Activated CD8-positive, alpha-beta T cell treated with anti-CD3 and anti-CD28 coated beads, Interleukin-2, amount 10 ng/mL, durations not matched to agents 7 days and 5 days (primary cell): ENCODE measurements at places on chromosomes 13 and 19. TPM values are rescaled to one million over a fixed set of nuclear protein-coding genes. Genes with fewer than 3 reads are reported as not detected.

Gene ZNF649
- total RNA-seq, result 11.2 TPM

DNA sequence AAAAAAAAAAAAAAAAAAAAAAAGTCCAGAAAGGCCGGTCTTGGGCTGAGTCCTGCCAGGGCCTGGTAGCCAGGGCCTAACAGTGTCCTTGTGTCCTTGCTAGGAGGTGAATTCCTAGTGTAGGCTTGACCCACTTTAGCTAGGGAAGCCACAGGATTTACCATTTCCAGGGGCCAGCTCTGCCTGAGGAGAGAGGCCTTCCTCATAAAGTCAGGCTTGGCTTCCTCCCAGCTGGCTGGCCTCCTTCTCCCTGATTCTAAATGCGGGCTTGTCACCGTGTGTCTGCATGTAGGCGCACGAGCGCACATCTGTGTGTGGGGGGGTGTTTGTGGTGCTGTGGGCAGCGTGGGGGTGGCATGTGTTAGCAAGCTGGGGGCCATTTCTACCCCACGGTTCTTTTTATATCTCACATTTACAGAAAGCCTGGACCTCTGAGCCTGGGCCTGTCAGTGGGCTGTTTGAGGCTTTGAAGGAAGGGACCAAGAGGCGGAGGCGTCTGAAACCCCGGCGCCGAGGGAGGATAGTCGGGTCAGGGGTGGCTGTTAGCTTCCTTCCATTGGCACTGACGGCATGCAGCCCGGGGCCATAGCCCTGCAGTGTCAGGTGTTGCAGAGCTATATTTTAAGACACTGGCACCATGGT is 31.7 kb downstream of the IER2 start:
- H3K27ac ChIP-seq, result peak overlapping the region; percentile 79
- H3K4me3 ChIP-seq, result no peak overlapping the region
- H3K27me3 ChIP-seq, result no peaks in the 10 kb centered on the region
- peaks cover 30% of the 10 kb centered on the region for H3K4me1 ChIP-seq

DNA sequence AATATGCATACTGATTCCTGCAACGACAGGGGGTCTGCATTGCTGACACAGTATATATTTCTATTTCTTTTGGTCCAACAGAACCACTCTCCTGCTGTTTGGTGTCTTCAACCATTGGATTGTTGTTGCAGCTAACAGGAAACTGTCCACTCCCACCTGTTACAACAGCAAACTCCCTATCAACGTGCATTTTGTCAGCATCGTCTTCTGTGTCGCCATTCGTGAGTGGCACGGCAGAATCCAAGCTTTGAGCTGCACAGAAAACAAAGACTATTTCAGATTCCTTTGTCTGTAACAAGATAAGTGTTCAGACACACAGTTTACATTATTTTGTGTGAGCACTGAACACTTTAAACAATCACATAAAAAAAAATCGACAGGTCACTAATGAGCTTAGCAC is 31.3 kb downstream of the ANKRD10 start:
- no peaks in the 10 kb centered on the region for H3K27me3 ChIP-seq
- no peaks in the 10 kb centered on the region for H3K36me3 ChIP-seq
- H3K4me1 ChIP-seq, result peaks cover 18% of the 10 kb centered on the region
- no peak overlapping the region for H3K4me3 ChIP-seq
- H3K27ac ChIP-seq, result no peak overlapping the region
- no peak for DNase-seq

- H3K27ac ChIP-seq, result no peak overlapping the region
- no peaks in the 10 kb centered on the region for H3K36me3 ChIP-seq
- no peak for DNase-seq
- peaks cover 3% of the 10 kb centered on the region for H3K27me3 ChIP-seq
- H3K4me1 ChIP-seq, result no peaks in the 10 kb centered on the region
- no peak overlapping the region for H3K4me3 ChIP-seq
These were observed 67.3 kb downstream of the EFNB2 start for GRCh38 chr13:106468207-106468606.

Gene CD79A
- total RNA-seq, result 17.4 TPM

GRCh38 chr19:41025871-41026270 is 34.8 kb downstream of the CYP2B6 start:
- H3K4me1 ChIP-seq, result no peaks in the 10 kb centered on the region
- no peak for DNase-seq
- no peak overlapping the region for H3K4me3 ChIP-seq
- peaks cover 25% of the 10 kb centered on the region for H3K27me3 ChIP-seq

Gene ZNF573
- total RNA-seq, result 7.3 TPM

DNA sequence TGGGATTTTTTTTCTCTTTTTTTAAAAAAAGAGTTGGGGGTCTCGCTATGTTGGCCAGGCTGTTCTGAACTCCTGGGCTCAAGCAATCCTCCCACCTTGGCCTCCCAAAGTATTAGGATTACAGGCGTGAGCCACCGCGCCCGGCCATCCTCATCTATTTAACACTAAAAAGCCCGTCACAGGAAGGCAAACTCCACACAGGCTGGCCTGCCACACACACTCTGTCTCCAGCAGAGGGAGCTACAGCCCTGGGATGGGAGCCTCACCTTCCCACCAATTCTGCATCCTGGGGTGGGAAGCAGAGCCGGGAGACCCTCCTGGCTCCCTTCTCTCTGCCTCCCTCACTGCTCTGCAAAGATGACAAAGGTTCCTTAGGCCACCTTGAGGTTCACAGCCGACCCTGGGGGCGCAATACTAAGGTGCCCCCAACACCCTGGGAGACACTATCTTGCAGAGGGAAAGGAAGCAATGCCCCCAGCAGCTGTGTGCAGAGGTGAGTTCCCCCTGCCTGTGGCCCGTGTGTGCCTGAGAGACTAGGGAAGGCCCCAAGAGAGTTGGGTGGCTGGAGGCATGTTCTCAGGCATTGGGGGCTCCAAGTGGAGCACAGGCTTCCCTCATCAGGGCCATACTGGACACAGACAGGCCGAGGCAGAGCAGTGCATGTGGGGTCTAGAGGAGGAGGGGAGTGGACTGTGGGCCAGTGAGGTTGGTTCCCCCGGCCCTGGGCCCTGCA is 27.4 kb upstream of the TIMM44 start:
- peak overlapping the region; percentile 39 for H3K27ac ChIP-seq
- H3K27me3 ChIP-seq, result no peaks in the 10 kb centered on the region
- H3K36me3 ChIP-seq, result peaks cover 25% of the 10 kb centered on the region
- H3K4me1 ChIP-seq, result peaks cover 5% of the 10 kb centered on the region
- peak; percentile 38 for DNase-seq

GRCh38 chr13:51834581-51835171 is 10.3 kb downstream of the TMEM272 start:
- no peaks in the 10 kb centered on the region for H3K27me3 ChIP-seq
- H3K36me3 ChIP-seq, result no peaks in the 10 kb centered on the region
- DNase-seq, result peak; percentile 15

- H3K36me3 ChIP-seq, result no peaks in the 10 kb centered on the region
- no peak for DNase-seq
- H3K4me1 ChIP-seq, result no peaks in the 10 kb centered on the region
- no peak overlapping the region for H3K27ac ChIP-seq
- no peaks in the 10 kb centered on the region for H3K27me3 ChIP-seq
These were observed 168.3 kb downstream of the PCDH20 start for GRCh38 chr13:61247149-61247936.

Gene CDKN2D
- 86.0 TPM for total RNA-seq

GRCh38 chr19:5655412-5655811 is 24.9 kb downstream of the MICOS13 start:
- no peaks in the 10 kb centered on the region for H3K4me1 ChIP-seq
- no peak overlapping the region for H3K27ac ChIP-seq
- peaks cover 64% of the 10 kb centered on the region for H3K36me3 ChIP-seq
- no peaks in the 10 kb centered on the region for H3K27me3 ChIP-seq
- H3K4me3 ChIP-seq, result no peak overlapping the region

GRCh38 chr13:62960723-62961122 is 1545.1 kb upstream of the PCDH20 start:
- H3K4me3 ChIP-seq, result no peak overlapping the region
- H3K27me3 ChIP-seq, result no peaks in the 10 kb centered on the region
- H3K4me1 ChIP-seq, result no peaks in the 10 kb centered on the region

GRCh38 chr19:35404879-35405622 is 34.2 kb downstream of the GPR42 start:
- no peak overlapping the region for H3K27ac ChIP-seq
- peaks cover 12% of the 10 kb centered on the region for H3K27me3 ChIP-seq
- no peaks in the 10 kb centered on the region for H3K36me3 ChIP-seq
- no peak overlapping the region for H3K4me3 ChIP-seq
- no peak for DNase-seq

- DNase-seq, result no peak
- no peak overlapping the region for H3K27ac ChIP-seq
- H3K27me3 ChIP-seq, result peaks cover 32% of the 10 kb centered on the region
- H3K36me3 ChIP-seq, result no peaks in the 10 kb centered on the region
- no peak overlapping the region for H3K4me3 ChIP-seq
- H3K4me1 ChIP-seq, result peaks cover 3% of the 10 kb centered on the region
These were observed 32.3 kb downstream of the WASF3 start for GRCh38 chr13:26589754-26590153.

Gene ZNF223
- total RNA-seq, result not detected

DNA sequence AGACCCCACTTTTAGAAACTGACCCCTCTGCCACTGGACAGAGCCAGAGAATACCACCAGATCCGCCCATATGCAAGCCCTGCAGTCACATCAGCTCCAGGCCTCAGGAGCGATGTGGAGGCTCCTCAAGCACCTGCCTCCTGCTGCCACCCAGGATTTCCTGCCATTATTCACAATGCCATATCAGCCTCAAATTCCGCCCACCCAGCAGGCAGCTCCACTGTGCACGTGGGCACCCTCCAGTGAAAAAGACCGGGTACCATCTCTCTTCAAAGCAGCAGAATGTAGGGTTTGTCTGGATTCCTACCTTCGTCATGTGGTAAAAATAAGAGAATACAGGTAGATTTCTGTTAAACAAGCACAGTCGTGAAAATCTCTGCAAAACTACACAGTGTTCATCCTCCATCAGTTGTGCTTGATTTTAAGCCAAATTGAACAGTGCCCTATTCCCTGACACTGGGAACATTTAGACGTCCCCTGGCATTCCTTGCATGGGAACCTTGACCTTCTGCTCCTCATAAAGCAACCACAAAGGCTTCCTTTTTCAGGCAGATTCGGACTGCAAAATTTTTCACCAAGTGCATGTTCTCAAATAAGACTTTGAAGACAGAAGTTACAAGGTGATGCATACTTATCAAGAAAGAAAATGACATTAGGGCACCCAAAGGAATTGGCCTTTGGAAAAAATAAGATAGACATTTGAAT is 56.4 kb downstream of the FAM124A start:
- no peak overlapping the region for H3K27ac ChIP-seq
- H3K27me3 ChIP-seq, result peaks cover 5% of the 10 kb centered on the region
- H3K36me3 ChIP-seq, result no peaks in the 10 kb centered on the region
- H3K4me1 ChIP-seq, result peaks cover 5% of the 10 kb centered on the region

Gene KDM4B
- 44.9 TPM for total RNA-seq

- H3K4me3 ChIP-seq, result no peak overlapping the region
- H3K36me3 ChIP-seq, result peaks cover 8% of the 10 kb centered on the region
- DNase-seq, result no peak
- H3K27me3 ChIP-seq, result no peaks in the 10 kb centered on the region
These were observed 1.6 kb downstream of the WDR88 start for GRCh38 chr19:33133438-33134031.

- no peaks in the 10 kb centered on the region for H3K36me3 ChIP-seq
- H3K27ac ChIP-seq, result no peak overlapping the region
- no peak for DNase-seq
- no peak overlapping the region for H3K4me3 ChIP-seq
- no peaks in the 10 kb centered on the region for H3K4me1 ChIP-seq
- H3K27me3 ChIP-seq, result no peaks in the 10 kb centered on the region
These were observed 559.0 kb downstream of the TBC1D4 start for GRCh38 chr13:74922963-74923362.

- no peak for DNase-seq
- peaks cover 52% of the 10 kb centered on the region for H3K27me3 ChIP-seq
- H3K36me3 ChIP-seq, result peaks cover 18% of the 10 kb centered on the region
- peaks cover 28% of the 10 kb centered on the region for H3K4me1 ChIP-seq
These were observed 1.7 kb upstream of the PCDH17 start for GRCh38 chr13:57629821-57630235.

GRCh38 chr19:49940482-49940791 is 11.1 kb upstream of the NUP62 start:
- no peaks in the 10 kb centered on the region for H3K36me3 ChIP-seq
- H3K27me3 ChIP-seq, result peaks cover 24% of the 10 kb centered on the region
- peak overlapping the region; percentile 22 for H3K27ac ChIP-seq
- H3K4me3 ChIP-seq, result no peak overlapping the region

Gene NUP62
- 116 TPM for total RNA-seq

GRCh38 chr19:38329651-38330050 is 6.0 kb upstream of the CATSPERG start:
- no peaks in the 10 kb centered on the region for H3K27me3 ChIP-seq
- no peak overlapping the region for H3K27ac ChIP-seq
- no peaks in the 10 kb centered on the region for H3K4me1 ChIP-seq
- H3K4me3 ChIP-seq, result no peak overlapping the region

- no peaks in the 10 kb centered on the region for H3K36me3 ChIP-seq
- H3K27ac ChIP-seq, result no peak overlapping the region
- no peak overlapping the region for H3K4me3 ChIP-seq
- no peaks in the 10 kb centered on the region for H3K27me3 ChIP-seq
- DNase-seq, result no peak
These were observed 74.4 kb downstream of the SLITRK6 start for GRCh38 chr13:85724546-85725432.

DNA sequence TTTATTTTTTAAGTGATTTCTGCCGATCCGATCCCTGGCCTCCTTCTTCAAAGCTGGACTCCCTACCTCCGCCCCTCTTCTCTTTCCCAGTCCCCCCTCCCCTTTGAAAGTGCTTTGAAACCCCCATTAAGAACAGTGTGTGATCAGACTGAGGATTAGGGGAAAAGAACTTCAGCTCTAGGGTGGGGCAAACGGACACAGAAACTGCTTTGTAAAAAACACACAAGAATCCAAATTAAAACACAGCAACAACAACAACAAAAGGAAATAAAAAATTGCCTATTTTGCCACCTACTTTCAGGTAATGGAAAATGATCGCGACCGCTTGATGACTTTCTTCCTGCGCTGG is 1.4 kb downstream of the SPRY2 start:
- no peak for DNase-seq
- H3K27me3 ChIP-seq, result peaks cover 40% of the 10 kb centered on the region
- no peak overlapping the region for H3K4me3 ChIP-seq
- H3K27ac ChIP-seq, result no peak overlapping the region
- no peaks in the 10 kb centered on the region for H3K36me3 ChIP-seq
- H3K4me1 ChIP-seq, result peaks cover 15% of the 10 kb centered on the region
